ENCODE measurements at places on chromosomes 1 and 21. TPM values are rescaled to one million over a fixed set of nuclear protein-coding genes. Genes with fewer than 3 reads are reported as not detected.

GRCh38 chr1:5371270-5371669, 621.0 kb downstream of the NPHP4 start:
- DNase-seq: no peak

- no peak for DNase-seq
These were observed 22.6 kb downstream of the MIS18A start for GRCh38 chr21:32256251-32256650.

- no peak for DNase-seq
These were observed 56.9 kb upstream of the LBR start for GRCh38 chr1:225484657-225485214.

OR2L8 gene
- not detected for total RNA-seq

DNA sequence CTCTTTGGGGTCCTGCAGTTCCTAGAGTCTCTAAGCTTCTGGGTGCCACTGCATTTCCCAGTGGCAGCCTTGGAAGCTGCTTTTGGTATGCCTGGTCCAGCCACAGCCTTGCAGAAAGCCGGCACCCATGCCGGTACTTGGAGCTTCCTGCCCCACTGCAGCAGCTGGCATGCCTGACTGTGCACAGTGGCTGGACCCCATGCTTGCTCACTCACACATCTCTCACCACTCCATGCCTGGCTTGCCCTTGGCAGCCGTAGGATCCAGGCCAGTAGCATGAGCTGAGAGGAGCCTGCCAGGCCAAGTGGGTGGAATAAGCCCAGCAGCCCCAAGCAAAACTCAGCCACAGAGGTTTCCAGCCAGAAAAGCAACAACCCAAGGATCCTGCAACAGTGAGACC, 20.3 kb upstream of the FNBP1L start:
- DNase-seq: no peak

DNA sequence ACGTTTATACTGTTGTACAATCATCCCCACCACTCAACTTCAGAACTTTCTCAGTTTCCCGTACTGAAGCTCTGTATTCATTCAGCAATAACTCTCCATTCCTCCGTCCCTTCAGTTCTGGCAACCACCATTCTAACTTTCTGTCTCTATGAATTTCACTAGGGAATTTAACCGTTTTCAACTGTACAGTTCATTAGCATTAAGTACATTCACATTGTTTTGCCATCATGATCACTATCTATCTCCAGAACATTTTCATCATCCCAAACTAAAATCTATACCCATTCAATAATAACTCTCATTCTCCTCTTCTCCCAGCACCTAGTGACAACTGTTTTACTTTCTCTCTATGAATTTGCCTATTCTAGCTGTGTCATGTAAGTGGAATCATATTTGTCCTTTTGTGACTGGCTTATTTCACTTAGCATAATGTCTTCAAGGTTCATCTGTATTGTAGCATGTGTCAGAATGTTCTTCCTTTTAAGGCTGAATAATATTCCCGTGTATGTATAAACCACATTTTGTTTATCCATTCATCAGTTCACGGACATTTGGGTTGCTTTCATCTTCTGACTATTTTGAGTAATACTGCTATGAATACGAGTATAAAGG, 75.0 kb downstream of the CEP350 start:
- no peak for DNase-seq

DNA sequence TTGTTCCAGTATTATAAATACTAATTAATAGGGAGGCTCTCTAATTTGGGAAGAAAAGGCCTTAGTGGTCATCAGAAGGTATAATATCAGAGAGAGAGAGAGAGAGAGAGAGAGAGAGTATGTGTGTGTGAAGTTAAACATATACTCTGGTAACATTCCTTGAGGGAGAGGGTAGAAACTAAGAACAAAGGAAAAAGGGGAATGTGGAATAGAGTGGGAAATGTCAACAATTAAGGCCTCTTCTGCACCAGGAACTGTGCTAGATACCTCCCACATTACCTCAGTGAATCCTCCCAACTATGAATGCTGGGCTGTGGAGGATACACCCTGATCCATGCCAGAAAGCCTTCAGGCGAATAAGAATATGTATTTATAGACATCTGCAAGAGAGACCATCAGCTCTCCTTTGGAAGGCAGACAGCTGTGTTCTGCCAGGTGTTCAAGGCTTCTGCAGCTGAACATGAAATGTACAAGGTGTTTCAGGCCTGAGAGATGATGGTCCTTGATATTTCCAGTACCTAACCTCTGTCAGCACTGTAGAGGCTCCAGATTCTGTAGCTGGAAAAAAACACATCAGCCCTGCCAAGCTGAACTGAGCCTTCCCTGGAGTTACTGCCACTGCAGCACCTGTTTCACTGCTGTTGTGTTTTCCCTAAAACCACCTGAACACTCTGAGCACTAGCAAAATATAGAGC, 29.1 kb downstream of the TBX15 start:
- DNase-seq: no peak

IL20 gene
- not detected for total RNA-seq

GRCh38 chr1:187605736-187606135, 777.0 kb downstream of the PLA2G4A start:
- DNase-seq: no peak

- DNase-seq: no peak
These were observed 257.4 kb upstream of the USP25 start for GRCh38 chr21:15472108-15473040.

- no peak for DNase-seq
These were observed 188.7 kb downstream of the CHRM3 start for GRCh38 chr1:239575113-239575512.

PCBP3 gene
- 10.2 TPM for total RNA-seq

- no peak for DNase-seq
These were observed 3.8 kb upstream of the MUL1 start for GRCh38 chr1:20511518-20512428.

DNA sequence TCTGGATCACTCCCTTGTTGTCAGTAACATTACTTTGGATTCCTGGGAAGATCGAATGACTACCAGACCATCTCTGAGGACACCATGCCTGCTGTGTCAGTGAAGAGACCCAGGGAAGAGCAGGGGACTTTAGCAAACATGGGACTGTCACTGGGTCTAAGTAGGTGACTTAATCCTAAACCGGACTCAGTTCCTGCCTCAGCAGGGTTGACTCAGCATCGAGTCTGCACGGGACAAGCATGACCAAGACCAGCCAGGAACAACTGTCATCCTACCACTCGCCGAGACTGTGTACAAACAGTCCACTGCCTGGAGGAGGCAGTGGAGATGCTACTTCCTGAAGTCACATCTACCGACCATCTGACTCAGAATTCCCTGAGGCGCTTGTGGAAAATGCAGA, 53.2 kb upstream of the RAB4A start:
- DNase-seq: no peak
